ENCODE measurements at places on chromosomes 5 and 9. TPM values are rescaled to one million over a fixed set of nuclear protein-coding genes. Genes with fewer than 3 reads are reported as not detected.

DNA sequence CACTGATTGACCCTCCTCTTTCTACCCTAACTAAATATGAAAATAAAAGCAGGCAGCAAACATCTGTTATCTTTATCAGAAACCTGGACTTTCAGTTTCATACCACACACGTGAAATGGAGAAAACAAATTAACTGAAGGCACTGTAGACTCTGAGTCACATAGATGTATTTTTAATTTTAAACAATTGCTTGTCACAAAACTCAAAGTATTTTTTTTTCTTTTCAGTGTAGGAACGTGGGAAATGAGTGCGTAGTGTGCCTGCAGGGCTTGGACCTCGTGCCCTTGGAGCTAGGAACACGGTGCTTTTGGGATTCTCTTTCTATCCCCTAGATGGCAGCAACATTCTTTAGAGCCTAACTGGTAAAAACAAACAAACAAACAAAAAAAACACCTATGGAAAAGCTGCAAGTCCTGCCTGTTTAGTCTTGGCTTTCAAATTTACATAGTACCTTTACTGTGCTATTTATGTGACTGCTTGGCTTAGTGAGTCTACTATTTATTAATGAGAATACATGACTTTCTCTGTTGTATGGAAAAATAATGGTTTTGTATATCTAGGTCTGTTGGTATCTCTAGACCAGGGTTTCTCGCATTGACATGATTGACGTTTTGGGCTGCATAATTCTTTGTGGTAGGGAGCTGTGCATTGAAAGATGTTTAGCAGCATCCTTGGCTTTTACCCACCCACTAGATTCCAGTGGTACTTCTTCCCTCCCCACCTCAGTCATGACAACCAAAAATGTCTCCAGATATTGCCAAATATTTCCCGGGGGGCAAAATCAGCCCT, 16.8 kb upstream of the ACTBL2 start:
- no peak for DNase-seq

DNA sequence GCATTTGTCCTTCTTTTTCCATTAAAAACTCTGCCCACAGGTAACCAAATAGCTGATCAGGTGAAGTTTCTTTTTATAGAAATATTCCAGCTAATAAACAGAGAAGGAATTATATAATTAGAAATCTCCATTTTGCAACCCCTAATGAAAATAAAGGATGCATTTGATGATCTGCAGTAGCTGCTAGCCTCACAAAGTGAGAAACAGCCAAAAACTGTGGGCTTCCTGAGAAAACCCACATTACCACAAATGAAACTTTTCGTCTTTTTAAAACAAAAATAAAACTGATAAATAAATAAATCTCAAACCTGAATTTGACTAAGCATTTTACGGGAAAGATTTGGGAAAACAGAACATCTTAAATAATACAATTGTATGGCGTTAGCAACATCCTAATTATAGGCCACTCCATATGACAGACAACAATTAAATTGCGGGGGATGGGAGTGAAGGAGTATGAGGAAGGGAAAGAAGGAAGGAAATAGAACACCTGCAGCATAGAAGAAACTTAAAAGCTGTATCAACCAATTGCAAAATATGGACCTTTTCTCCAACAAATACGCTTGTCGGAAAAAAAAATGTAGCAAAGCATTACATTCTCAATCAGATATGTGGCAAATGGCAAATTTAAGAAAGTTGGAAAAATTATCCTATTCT, 283.0 kb upstream of the ITGA1 start:
- no peak for DNase-seq

Gene FGF18
- total RNA-seq = 2.4 TPM

GRCh38 chr5:134374232-134374631, 2.9 kb downstream of the UBE2B start:
- DNase-seq = no peak

Gene TMEM252
- not detected for total RNA-seq

Gene COL15A1
- 55.3 TPM for total RNA-seq

Gene ZDHHC11
- 1.7 TPM for total RNA-seq

GRCh38 chr9:33082538-33083326, 6.3 kb upstream of the SMU1 start:
- no peak for DNase-seq

DNA sequence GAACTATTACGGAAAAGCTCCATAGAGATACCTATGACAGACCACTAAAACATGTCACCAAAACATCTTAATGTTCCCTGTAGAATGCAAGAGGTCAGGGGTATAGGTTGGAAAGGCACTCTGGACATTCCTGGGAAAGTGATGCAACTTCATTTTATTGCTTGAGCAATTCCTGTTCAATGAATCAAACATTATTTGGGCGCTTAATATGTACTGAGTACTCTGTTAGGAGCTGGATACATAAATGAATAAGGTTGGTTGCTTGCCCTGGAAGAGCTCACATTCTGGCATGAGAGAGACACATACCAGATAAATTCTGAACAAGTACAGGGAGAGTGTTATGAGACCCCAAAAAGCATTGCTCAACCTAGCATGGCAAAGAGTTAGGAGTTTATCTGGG, 408.9 kb upstream of the DMAC1 start:
- no peak for DNase-seq

- DNase-seq = no peak
Measured at GRCh38 chr5:139658928-139659667, 10.9 kb downstream of the CXXC5 start.

Gene ECSCR
- 16.4 TPM for total RNA-seq

Gene LRRC26
- not detected for total RNA-seq

DNA sequence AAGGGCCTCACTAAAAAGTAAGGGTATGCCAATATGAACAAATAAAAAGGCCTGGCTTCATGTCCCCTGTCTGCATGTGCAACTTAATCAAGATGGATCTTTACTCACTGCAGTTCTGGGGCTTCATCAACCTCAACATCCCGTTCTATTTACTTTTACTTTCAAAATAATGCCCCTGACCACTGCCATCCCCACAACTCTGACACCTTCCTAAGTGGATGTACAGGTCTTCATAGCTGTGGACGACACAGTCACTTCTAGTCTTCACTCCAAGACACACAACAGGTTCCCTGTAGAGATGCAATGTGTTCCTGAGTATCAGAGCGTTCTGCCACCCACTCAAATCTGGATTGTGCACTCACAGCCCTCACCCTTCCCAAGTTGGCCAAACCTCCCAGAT, 136.1 kb downstream of the ENC1 start:
- DNase-seq = no peak

GRCh38 chr5:157545610-157546310, 29.8 kb downstream of the ADAM19 start:
- no peak for DNase-seq

DNA sequence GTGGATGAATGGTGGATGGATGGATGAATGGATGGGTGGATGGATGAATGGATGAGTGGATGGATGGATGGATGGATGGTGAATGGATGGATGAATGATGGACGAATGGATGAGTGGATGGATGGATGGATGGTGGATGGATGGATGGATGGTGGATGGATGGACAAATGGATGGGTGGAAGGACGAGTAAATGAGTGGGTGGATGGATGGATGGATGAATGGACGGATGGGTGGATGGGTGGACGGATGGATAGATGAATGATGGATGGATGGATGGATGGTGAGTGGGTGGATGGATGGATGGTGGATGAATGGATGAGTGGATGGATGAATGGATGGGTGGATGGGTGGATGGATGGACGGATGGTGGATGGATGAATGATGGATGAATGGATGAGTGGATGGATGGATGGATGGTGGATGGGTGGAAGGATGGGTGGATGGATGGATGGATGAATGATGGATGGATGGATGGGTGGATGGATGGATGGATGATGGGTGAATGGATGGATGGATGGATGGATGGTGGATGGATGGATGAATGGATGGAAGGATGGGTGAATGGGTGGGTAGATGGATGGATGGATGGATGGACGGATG, 58.6 kb downstream of the VAV2 start:
- no peak for DNase-seq

GRCh38 chr5:54703133-54703532, 185.6 kb downstream of the SNX18 start:
- no peak for DNase-seq

Gene PPP2R2B
- total RNA-seq = 9.4 TPM

DNA sequence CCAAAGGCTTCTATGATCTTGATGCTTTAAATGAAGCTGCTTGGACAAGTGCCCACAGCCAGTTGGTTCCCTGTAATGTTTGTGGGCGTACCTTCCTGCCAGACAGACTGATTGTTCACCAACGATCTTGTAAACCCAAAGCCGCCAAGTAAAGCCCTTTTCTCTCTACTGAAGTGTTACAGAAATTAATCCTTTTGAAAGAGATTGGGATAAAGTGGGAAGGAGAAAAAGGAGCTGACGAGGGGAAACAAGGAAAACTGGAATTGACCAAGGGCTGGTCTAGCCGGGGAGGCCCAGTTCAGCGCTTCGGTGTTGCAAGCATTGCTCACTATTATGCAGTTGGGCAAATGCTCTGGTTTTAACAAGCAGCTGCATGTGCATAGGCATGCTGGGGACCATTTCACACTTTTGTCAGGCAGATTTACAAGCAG, 53.2 kb downstream of the ZNF474 start:
- no peak for DNase-seq

Gene RFX3
- total RNA-seq = 20.8 TPM

GRCh38 chr9:136693490-136694162, 6.4 kb upstream of the AGPAT2 start:
- no peak for DNase-seq

Gene DPYSL3
- total RNA-seq = 45.0 TPM

Gene CAMK2A
- total RNA-seq = 2.4 TPM

GRCh38 chr5:1510631-1511030, 13.1 kb downstream of the LPCAT1 start:
- DNase-seq = no peak

DNA sequence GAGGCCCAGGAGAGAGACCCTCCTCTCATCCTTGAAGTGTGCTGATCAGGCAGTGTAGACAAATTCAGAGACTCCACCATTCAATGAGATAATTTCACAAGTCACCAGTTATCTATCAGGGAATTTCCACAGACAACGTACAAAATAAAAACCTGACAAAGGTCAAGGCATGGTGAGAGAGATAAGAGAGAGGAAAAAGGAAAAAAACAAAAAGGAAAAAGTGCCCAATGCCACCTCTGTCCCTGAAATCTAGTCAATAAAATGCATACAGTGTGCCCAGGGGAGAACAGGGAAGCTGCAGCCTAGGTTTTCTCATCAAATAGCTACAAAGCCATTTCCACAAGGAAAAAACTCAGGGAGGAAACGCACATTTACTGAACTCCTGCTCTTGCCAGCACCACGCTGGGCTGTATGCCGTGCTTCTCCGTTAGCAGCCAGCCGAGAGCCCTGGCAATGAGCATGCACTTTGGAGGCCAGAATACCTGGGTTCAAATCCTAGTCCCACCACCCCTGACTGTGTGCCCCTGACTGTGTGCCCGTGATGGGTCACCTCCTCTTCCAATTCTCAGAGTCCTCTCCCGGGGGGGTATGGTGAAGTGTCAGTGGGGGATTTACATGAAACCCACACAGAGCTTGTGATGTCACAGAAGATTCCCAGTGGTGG, 11.6 kb downstream of the WHRN start:
- no peak for DNase-seq

GRCh38 chr9:27763831-27764230, 190.6 kb upstream of the C9orf72 start:
- DNase-seq = no peak

DNA sequence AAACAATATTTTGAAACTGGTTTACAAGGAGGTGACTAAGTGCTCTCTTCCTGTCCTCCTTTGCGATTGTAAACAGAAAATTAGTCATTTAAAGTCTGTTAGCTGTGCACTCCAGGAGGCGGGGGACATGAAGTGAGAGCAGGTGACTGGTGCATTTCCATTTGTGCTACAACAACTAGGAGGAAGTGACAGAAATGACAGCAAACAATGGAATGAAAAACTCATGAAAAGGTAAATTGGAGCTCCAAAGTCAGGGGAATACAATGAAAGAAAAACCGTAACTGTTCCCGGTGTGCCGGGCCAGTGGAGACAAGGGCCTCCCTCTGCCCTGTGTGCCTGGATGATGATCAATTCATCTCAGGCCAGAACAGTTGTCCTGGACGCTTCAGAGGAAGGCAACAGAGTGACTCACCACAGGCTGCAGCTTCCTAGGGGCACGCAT, 439.9 kb downstream of the GADD45G start:
- no peak for DNase-seq

- DNase-seq = no peak
Measured at GRCh38 chr5:81552852-81553566, 159.1 kb upstream of the ACOT12 start.

GRCh38 chr5:45687701-45688100, 8.5 kb downstream of the HCN1 start:
- DNase-seq = no peak

DNA sequence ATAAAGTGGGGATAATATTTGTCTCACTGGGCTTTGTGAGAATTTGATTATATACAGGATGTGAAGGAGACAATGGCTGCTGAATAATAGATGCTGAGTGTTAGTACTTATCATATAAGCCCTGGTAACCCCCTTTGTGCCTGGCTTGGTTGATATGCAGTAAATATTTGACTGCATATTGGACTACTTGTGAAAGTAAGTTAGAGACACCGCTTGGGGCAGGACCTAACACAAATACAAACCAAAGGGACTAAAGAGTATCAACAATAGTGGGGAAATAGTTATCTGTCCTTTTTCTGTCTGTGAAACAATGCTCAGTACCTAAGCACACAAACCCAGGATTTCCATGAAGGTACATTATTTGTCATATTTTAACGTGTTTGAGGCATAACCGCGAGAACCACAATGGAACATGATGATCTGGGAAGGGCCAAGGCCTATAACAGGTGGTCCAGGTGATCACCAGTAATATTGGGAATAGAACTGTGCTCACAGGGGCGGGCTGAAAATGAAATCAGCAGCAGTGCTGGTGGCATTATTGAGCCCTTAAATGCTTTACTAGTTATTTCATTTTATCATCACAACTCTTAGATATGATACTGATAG, 138.2 kb upstream of the SMARCA2 start:
- DNase-seq = no peak

DNA sequence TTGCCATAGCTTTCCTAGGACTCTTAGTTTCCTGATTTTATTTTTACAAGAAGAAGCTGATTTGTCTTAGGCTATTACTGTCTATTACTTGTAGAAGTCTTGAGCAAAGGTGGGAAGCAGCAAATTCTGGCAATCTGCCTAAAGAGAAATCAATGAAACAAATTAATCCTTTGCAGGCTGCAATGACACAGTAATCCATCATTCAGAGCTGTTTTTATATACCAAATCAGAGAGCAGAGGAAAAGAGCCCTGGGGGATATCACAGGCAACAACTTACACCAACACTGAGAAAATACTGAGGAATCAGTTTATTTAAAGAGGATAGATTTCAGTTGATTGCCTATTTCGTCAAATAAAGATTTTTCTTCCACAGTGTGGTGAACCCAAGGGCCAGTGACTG, 13.6 kb downstream of the NR2F1-AS1 start:
- no peak for DNase-seq
